ENCODE measurements at places on chromosomes 3 and 15.

- no peak for DNase-seq
Measured at GRCh38 chr3:16052964-16053363, 121.5 kb upstream of the GALNT15 start.

- no peak for DNase-seq
Measured at GRCh38 chr3:124888482-124889441, 1.6 kb upstream of the ITGB5 start.

DNA sequence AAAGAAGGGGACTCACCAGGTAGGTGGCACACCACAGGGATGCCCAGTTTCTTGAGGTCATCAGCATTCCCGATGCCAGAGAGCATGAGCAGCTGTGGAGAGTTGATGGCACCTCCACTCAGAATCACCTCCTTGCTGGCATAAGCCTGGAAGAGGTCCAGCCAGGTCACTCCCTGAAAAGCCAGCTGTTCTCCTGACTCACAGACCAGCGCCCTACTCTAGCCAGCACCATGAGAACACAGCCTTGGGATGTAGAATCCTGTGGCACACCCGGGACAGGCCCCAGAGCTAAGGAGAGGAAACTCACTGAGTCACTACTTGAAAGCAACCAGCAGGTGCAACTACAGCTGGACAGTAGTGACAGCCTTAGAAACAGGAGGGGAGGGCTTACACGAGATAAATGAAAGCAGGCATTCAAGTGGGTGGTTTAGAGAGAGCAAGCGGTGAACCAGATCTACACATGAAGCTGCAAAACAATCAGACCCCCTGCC lies 24.5 kb downstream of the CHDH start:
- no peak for DNase-seq

- peak; percentile 4 for DNase-seq
Measured at GRCh38 chr15:23038726-23039142, 635 bp downstream of the TUBGCP5 start.

DNA sequence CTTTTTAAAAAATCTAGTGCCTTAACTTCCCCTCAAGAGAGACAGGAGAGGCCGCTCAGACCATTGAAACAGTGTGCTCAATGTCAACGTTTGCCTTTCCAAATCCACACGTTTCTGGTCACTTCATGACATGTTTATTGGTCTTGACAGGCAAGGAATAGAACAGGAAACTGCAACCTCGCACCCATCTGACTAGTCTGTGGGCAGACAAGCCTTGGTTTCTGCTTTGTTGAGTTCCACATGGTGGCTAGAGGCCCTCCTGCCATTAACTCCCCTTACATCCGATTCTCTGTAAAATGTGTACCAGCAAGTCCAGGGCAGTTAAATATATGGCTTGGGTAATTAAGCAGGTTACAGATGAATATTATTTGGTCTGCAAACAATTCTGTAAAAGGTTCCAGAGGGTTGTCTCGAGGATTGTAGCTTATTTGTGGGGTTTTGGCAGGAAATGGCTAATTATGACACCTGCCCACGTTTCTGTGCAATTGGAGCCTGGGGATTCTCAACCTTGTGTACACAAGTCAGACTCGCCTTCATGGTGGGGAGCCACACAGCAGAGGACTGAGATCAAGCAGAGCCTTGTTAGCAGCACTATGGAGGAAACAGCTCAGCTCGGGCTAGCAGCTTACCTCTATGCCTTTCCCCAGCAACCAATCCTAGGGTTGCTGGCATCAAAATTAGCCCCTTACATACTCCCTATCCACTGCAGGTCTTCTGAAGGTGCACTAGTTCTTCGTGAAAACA lies 317.5 kb upstream of the IGF1R start:
- DNase-seq = no peak

DNA sequence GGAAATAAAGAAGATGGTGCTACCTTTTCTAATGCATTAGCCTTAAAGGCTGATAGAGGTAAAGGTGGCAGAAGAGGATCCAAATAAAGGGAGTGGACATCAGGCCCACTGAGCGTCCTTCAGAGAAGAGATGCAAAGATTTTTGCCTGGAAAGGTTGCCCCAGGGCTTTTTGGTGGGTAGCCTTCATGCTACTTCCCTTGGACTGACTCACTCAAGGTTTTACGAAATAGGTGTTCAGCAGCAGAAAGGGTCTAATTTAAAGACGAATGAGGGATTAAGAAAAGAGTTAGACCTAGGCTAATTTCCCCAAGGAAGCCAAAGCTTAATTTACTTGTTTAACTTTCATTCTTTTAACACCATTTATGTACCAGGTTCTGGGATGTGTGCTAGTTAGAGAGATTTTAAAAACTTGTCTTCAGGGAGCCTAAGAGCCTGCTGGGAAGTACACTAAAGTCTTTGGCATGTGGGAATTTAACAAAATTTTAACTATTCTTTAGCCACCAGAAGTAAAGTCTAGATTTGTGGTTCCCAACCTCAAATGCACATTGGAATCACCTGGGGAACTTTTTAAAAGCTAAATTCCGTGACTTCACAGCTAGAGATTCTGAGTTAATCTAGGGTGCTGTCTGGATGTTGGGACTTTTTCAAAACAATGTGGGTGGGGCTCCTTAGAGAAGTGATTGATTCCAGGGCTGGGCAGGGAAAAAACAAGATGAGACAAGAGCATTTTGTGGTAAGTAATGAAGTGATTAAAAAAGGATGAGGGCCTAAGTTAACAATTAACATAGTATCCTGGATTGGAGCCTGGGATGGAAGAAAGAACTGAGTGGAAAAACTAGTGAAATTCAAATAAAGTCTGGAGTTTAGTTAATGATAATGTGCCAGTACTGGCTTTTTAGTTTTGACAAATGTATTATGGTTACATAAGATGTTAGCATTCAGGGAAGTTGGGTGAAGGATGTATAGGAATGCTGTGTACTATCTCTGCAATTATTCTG lies 3.4 kb downstream of the IL20RB start:
- no peak for DNase-seq

GRCh38 chr15:52234596-52235541 lies 43.7 kb upstream of the GNB5 start:
- DNase-seq = no peak
